ENCODE measurements at places on chromosomes 6 and 20. TPM values are rescaled to one million over a fixed set of nuclear protein-coding genes. Genes with fewer than 3 reads are reported as not detected.
A peak's percentile ranks its signal among the peaks of the same experiment; 100 is the strongest.

GRCh38 chr6:33981421-33981820, 164.5 kb downstream of the GRM4 start:
- no peak for ATAC-seq

DNA sequence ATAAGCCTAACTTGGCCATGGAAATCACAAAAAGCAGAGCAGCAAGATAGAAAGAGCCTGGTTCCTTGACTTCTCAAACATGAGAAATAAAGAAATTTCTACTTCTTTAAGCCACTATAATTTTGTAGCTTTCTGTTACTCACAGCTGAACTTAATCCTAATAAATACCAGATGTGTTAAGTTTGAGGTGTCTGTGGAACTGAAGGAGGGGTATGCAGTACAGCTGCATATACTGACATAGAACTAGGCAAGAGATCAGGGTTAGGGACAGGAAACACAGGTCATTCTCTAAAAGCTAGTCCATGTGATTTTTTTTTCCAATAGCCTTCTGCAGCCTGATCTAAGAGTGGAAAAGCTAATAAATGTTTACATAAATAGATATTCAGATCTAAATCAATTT, 123.9 kb downstream of the COL12A1 start:
- ATAC-seq = no peak

DNA sequence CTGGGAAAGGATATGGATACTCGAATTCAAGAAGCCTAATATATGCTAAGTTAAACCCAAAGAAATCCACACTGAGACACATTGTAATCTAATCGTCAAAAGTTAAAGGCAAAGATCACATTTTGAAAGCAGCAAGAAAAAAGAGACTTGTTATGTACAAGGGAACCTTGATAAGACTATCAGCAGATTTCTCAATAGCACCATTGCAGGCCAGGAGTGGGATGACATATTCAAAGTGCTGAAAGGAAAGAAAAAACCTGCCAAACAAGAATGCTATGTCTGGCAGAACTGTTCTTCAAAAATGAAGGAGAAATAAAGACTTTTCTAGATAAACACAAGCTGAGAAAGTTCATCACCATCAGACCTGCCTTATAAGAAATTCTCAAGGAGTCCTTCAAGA, 75.2 kb downstream of the COL21A1 start:
- ATAC-seq = no peak

DNA sequence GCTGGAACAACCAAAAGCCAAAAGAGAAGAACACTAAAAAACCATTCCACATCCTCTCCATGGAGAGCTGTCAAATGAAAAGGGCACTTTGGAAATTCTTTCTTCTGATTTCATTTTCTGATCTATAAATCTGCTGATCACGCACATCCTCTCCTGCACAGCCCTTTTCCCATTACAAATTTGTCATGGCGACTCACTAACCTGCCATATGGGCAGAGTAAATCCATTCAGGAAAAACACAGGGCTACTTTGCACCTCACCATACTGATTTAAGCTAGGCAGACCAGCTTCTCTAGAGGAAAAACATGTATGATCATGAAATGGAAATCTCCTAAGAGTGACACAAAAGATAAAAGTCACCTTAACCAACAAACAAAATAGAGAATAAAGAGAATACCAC, 26.0 kb downstream of the TOMM6 start:
- ATAC-seq = no peak

- peak; percentile 37 for ATAC-seq
Measured at GRCh38 chr20:58174708-58175280, 53.7 kb downstream of the ANKRD60 start.

The PROKR2 gene
- total RNA-seq = not detected

The TRIM10 gene
- 0.17 TPM for total RNA-seq

DNA sequence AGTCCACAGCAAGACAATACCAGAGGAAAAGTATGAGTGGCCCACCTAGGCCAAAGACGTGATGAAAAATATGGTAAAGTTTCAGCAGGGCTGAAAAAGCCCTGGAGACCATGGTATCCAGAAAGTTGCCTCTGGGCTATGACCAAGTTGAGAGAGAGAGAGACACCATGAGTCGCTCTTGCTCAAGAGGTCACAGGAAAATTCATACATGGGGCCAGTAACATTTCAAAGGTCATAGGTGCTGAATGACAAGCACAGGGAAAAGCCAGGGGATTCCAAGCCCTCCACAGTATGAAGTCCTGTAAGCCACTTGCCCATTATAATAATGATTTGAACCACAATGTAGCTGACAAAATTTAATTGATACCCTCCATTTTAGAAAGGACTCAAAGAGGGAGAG, 657.7 kb upstream of the CITED2 start:
- ATAC-seq = no peak

The FOXQ1 gene
- not detected for total RNA-seq

GRCh38 chr6:121885399-121886152, 450.1 kb downstream of the GJA1 start:
- ATAC-seq = no peak

The AFG1L gene
- 4.3 TPM for total RNA-seq

- no peak for ATAC-seq
Measured at GRCh38 chr20:36744243-36744642, 1.6 kb downstream of the NDRG3 start.

GRCh38 chr6:73050706-73051105, 174.6 kb downstream of the KHDC1L start:
- ATAC-seq = no peak

GRCh38 chr6:158791274-158791855, 27.8 kb downstream of the EZR start:
- ATAC-seq = no peak

DNA sequence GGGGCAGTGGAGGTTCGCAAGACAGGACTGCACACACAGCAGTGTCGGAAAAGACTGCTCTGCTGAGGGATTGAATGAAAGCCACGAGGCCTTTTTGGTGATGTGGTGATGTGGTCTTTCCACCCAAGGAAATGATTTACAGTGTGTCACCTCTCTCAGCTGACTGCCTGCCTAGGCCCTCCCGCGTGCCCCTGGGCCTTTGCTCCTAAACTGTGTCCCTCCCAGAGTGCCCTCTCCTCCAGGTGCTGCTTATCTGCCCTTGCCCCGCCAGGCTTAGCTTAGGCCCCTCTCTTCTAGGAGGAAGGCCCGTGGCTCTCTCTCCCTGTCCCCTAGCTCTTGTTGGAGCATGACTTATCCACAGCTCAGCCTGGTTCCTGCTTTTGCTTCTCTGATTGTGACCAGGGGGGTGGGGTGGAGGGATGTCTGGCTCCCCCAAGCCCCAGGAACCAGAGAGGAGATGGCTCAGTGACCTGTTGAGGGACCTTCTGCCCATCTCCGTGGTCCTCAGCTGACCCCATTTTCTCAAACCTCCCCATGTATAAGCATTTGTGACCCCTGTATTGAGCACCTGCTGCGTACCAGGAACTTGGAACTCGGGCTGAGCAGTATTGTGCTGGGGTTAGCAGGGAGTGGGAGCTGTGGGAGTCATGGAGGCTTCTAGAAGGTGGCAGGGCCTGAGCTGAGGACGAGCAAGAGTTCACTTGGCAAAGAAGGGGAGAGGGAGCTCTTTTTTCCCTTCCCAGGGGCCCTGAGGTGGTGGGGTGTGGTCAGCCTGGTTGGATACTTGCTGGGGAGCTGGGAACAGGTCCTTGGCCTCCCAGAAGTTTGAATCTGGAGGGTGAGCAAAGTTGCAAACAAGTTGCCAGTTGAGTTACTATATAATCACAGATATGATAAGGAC, 2.2 kb downstream of the SRC start:
- no peak for ATAC-seq

The LY6G6F gene
- total RNA-seq = not detected
